ENCODE measurements at places on chromosomes 6 and 20.

GRCh38 chr6:128719786-128720185 is 163.2 kb upstream of the LAMA2 start:
- DNase-seq = no peak

DNA sequence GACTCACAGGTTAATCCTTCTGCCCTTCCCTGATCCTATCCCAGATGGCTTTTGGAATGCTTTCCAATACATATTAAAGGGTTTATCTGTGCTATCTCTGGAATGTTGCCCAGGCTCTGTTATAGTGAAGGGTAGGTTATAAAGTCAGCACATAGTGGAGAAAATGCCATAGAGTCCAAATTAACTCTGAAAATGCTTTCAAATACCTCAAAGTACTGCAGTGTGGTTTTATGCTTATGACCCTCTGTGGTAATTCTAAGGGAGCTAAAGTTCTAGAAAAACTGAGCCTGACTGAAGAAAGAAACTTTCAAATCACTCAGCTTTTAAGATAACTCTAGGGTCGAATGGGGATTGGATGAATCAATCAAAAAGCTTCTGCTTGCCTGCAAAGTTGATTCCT is 159.8 kb downstream of the PLCB1 start:
- no peak for DNase-seq

DNA sequence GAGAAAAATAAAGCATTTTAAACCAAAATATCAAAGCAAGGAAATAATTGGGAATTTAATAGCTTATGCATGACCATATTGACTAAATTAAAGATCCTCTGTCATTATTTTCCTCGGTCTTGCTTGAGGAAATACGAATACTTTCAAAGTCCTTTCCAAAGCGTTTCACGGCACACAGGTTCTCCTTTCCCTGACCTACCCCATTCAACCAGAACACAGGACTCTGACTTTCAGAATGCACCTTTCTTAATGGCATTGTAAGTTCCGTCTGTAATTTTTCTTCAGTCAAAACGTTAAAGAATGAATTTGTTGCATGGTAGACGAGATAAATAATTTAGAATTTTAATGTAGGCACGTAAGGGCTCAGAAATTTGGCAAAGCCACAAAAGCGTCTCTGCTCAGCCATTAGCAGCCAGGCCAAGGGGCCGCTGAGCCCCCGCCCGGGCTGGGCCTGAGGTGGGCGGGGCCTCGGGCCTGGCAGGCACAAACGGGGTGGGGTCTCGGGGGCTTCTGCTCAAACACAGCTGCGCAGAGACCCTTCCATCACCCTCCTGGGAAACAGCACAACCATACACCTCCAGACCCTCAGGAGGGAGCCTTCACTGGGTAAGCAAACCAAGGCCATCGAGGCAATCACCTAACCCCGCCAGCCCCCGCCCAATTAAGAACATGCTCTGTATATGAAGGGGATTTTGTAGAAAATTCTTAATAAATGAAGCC is 3.4 kb downstream of the NEDD9 start:
- no peak for DNase-seq

GRCh38 chr6:158897236-158897635 is 78.1 kb upstream of the EZR start:
- no peak for DNase-seq

GRCh38 chr6:136324686-136325380 is 35.2 kb upstream of the BCLAF1 start:
- DNase-seq = no peak

DNA sequence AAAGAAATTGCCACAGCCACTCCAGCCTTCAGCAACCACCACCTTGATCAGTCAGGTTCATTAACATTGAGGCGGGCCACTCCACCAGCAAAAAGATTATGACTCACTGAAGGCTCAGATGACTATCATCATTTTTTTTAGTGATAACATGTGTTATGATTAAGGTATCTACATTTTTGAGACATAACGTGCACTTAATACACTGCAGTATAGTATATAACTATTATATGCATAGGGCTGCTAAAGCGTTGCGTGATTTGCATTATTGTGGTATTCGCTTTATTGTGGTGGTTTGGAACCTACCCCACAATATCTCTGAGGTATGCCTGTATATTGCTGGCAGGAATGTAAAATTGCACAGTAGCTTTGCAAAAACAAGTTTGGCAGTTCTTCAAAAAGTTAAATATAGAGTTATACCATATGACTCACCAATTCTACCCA is 6.8 kb upstream of the RIPK1 start:
- DNase-seq = no peak

GRCh38 chr6:4270001-4270400 is 134.6 kb upstream of the ECI2 start:
- DNase-seq = no peak

GRCh38 chr6:103516336-103516735 is 1343.4 kb downstream of the HACE1 start:
- DNase-seq = no peak

GRCh38 chr20:50286609-50287008 is 96.0 kb downstream of the CEBPB start:
- DNase-seq = peak; percentile 32

- DNase-seq = no peak
These were observed 348.4 kb downstream of the KIF16B start for GRCh38 chr20:16224836-16225235.

DNA sequence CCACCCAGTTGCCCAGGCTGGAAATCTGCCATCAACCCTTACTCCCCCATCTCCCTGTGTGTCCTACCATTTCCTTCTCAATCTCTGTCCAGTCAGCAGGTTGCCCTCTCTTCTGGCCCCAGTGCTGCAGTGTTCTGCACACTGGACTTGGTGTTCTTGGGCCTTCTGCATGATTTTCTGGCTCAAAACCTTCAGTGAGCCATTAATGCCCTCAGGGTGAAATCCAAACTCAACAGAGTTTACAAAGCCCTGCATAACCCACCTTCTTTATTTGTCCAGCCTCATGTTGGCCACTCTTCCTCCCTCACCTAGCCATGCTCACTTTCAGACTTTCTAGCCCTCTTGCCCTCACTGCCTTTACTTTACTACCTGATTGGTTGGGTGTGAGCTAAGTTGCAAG is 5.0 kb upstream of the GSTA3 start:
- DNase-seq = no peak

DNA sequence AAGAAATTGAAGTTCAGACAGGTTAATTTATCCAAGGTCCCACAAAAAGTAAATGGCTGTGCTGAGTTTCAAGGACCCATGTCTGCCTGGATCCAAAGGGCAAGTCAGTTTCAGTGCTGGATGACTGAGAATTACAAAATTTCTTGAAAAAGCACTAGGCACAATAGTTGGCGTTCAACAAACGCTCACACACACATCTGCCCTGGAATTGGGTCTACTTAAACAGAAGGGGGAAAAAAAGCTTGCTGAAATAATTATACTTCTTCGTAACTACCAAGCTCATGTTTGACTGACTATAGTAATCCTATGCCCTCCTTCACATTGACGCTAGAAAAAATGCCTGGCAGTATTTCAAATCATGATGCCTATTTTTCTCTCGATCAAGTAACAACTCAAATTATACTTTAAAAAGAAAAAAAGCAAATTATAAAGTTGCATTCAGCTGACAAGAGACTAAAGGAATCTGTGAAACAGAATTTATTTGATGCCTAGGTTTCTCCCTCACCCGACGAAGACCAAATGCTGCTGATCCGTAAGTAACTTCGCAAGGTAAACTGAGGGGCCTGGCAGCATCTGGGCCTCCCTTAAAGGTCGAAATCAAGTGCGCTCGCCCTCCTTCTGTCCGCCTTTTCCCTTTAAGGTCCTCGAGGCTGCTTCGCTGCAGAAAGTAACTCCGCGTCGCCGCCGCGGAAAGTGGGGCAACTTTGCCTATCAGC is 650 bp upstream of the CD2AP start:
- DNase-seq = peak; percentile 44

DNA sequence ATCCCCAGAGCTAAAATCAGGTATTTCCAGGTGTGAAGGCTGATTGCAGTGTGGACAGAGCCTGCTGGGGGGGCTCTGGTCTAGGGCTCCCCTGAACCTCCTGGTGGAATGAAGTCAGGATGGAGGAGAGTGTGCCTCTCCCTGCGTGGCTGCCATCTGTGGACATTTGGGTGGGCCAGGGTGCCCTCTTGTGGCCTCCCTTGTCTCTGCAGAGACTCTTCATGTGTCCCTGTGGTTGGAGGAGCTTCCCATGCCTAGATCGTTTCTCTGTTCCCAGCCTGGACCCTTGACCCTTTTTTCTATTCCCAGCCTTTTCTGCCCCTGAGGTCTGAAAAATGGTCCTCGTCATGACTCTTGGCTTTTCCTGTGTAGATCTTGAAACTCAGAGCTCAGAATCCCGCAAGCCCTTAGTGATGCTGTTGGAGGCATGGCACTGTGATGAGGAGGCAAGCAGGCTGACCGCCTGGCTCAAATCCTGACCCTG is 9.9 kb upstream of the PSMF1 start:
- peak; percentile 66 for DNase-seq

DNA sequence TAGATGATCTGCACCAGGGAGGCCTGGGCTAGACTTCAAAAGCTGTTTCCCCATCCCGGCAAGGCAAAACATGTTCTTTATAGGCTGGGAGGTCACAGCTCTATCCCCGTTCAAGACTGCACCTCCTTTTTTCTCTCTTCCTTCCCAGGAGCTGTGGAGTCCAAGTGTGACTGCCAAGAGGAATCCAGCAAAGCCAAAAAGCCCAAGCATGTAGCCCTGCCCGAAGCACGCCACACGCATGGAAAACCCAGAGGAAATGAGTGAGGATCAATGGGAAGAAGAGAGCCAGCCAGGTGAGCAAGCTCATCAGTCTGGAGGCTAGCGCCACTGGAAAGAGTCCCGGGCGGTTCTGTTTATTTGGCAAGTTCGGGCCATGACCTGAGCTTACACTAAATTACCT is 240.4 kb downstream of the PRL start:
- DNase-seq = no peak

DNA sequence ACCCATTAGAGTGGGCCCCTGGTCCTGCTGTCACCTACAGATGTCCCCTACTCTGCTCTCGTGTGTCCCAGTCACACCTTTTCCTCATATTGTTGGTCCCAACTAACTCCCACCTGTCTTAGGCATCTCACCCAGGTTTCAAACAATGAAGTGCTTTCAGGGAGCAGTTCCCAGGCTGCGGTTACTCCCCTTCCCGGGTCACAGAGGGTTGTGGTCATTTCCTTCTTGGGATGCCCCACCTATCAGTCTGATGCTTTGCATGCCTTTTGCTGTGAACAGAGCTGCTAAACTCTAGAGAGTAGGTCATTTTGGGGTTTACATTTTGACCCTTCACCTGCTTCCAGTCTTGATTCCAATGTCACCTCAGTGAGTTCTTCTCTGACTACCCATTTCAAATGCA is 181.6 kb downstream of the CDC5L start:
- DNase-seq = no peak

DNA sequence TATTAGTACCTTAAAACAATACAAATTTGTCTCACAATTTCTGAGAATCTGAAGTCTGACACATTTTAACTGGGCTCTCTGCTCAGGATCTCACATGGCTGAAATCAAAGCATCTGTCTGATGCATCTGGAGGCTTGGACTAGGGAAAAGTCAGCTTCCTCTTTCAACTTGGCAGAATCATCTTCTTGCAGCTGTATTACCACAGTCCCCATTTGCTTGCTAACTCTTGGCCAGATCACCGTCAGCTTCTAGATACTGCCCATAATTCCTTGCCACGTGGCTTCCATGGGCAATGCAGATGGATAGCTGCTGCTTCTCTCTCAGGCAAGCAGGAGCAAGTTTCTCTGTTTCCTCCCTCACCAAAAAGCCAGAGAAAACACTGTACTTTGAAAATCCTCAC is 1106.4 kb upstream of the CITED2 start:
- peak; percentile 9 for DNase-seq

DNA sequence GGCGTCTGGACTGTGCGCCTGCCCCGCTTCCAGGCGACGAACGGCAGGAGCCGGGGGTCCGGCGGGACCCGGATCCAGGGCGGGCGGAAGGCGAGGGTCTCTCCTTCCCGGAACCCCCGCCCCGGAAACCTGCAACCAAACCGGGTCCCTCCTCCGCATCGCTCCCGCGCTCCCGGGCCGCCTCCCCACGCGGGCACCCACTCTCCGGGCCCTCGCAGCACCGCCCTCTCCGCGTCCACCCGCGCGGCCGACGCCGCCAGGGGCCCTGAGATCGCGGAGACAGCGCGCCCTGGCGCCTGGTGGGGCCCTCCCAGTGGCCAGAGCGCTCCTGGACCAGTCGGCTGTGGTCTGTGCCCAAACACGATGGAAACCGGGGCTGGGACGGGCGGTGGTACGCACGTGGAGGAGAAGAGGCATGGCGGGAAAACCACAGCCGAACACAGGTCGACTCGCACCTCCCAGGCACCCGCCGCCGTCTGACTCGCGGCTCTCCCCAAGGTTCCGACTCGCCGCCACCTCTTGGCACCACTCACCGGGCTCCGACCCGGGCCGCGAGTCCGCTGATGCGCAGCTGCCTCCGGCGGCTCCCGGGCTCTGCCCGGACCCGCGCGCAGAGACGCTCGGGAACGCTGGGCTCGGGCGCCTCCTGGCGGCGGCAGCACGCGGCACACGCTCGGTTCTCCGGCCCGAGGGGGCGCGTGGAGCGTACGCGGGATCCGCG is 7.9 kb downstream of the NKX2-2 start:
- no peak for DNase-seq

- no peak for DNase-seq
These were observed 34.5 kb upstream of the TSPYL1 start for GRCh38 chr6:116314218-116314617.

GRCh38 chr6:27720607-27721580 is 191.3 kb downstream of the OR2B2 start:
- no peak for DNase-seq

GRCh38 chr6:111653434-111653833 is 47.8 kb upstream of the TRAF3IP2 start:
- DNase-seq = no peak

DNA sequence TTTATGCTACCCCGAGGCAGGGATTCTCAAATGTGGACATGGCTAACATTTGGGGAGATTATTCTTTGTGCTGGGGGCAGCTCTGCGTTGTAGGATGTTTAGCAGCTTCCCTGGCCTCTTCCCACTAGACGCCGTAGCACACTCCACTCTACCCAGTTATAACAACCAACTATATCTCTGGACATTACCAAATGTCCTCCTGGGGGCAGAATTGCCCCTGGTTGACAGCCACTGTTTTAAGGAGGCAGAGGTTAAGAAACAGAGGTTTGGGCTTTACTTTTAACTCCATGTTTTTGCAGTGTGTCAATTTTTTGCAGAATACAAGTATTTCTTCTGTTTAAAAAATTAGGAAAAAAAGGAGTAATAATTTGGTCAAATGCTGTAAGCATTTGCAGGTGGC is 56.2 kb upstream of the BMP6 start:
- peak; percentile 9 for DNase-seq

- DNase-seq = no peak
These were observed 81.1 kb downstream of the STMND1 start for GRCh38 chr6:17182961-17183360.

Data from NAMALWA (cell line).